Psoas muscle (tissue), 8 donors: ENCODE measurements at places on chromosomes 1 and 21. TPM values are rescaled to one million over a fixed set of nuclear protein-coding genes. Genes with fewer than 3 reads are reported as not detected.

DNA sequence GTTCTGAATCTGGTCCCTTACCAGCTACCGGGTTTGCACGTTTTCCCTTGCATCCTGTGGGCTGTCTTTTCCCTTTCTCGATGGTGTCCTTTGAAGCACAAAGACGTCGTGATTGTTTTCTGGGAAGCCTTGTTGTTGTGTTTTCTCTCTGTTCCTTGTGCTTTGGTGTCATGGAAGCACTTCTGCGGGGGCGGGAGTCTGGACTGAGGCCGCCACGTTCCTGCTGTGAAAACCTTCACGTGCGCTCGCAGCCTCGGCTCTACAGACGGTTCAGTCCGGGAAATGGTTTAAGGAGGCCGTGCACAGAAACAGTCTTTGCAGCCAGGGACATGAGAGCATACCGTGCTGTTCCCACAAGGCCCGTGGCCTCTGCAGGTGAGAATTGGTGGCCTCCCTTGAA is 68.5 kb downstream of the SKI start:
- no peak overlapping the region for H3K4me3 ChIP-seq
- DNase-seq = no peak
- no peaks in the 10 kb centered on the region for H3K36me3 ChIP-seq

GRCh38 chr1:174448974-174449373 is 1.2 kb downstream of the GPR52 start:
- H3K36me3 ChIP-seq = no peaks in the 10 kb centered on the region
- no peaks in the 10 kb centered on the region for H3K4me1 ChIP-seq
- H3K4me3 ChIP-seq = no peak overlapping the region

Gene OR6N1
- not detected for polyA plus RNA-seq

- no peak for DNase-seq
- no peaks in the 10 kb centered on the region for H3K4me1 ChIP-seq
- H3K27me3 ChIP-seq = no peaks in the 10 kb centered on the region
- no peak overlapping the region for H3K27ac ChIP-seq
Observed at GRCh38 chr1:228870041-228870713, 134.9 kb downstream of the RHOU start.

Gene AURKAIP1
- polyA plus RNA-seq = 306 TPM

Gene CD2
- 0.21 TPM for polyA plus RNA-seq

- H3K4me1 ChIP-seq = no peaks in the 10 kb centered on the region
- H3K27me3 ChIP-seq = no peaks in the 10 kb centered on the region
- H3K4me3 ChIP-seq = no peak overlapping the region
- no peaks in the 10 kb centered on the region for H3K36me3 ChIP-seq
- DNase-seq = no peak
- no peak overlapping the region for H3K27ac ChIP-seq
Observed at GRCh38 chr1:196178083-196178635, 430.1 kb downstream of the KCNT2 start.

DNA sequence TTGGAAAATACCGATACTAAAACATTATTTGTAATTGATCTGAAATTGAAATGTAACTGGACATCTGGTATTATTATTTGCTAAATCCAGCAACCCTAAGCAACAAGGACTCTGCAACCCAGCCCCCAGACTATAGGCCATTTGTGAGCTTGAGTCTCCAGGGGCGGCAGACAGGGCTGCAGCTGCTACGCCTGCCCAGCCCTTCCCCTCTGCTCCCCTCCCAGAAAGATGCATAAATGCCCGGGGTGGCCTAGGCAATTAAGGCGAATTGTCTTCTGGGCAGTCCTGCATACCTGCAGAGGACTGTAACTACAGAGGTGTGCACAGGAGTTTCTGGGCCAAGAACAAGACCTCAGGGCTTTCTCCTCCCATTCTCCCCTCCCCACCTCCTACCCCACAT is 41.2 kb upstream of the LBR start:
- H3K36me3 ChIP-seq = no peaks in the 10 kb centered on the region
- H3K27me3 ChIP-seq = no peaks in the 10 kb centered on the region
- peaks cover 7% of the 10 kb centered on the region for H3K4me1 ChIP-seq
- no peak overlapping the region for H3K4me3 ChIP-seq

- peaks cover 26% of the 10 kb centered on the region for H3K27me3 ChIP-seq
- H3K27ac ChIP-seq = no peak overlapping the region
- DNase-seq = no peak
Observed at GRCh38 chr21:42739061-42739931, 85.9 kb downstream of the PDE9A start.

DNA sequence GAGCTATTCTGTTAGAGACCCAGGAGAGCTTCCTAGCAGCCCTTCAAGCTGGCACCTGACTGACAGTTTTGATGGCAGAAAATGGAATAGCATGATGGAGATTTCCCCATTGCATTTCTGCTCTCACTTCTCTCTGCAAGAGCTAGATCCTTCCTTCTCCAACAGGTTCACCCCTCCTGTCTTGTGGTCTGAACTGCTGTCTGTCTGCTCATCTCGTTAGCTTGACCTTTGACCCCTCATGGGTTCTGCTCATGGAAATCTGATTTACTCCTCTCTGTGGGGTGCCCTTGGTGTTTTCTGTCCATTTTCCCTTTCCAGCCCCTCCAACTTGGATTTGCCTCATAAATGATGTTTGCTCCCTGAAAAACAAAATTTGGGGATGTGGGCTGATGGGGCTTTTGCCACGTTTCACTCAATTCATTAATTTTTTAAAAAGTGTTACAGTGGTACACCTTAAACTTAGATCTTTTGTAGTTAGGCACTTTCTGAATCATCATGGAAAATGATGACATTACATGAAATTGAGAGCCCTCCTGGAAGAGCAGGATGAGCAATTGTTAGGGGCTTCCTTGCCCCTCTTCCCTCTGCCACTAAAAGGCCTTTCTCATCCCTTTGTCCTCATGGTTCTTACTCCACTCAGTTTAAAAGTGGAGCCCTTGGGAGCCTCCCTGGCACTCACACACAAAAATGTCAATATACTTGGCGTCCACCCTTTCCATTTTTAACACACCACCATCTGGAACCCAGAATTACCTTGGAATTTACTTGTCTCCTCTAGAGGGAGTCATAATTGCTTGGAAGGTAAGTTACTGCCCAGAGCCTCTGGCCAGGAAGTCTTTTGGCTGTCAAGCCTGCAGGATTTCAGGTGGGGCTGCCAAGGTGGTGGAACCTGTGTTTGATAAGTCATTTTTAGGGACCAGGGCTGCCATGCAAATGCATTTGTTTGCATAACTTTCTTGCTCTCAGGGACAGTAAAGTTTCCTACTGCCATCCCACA is 31.9 kb upstream of the IL19 start:
- DNase-seq = no peak
- no peak overlapping the region for H3K4me3 ChIP-seq
- H3K4me1 ChIP-seq = peaks cover 11% of the 10 kb centered on the region
- H3K27me3 ChIP-seq = no peaks in the 10 kb centered on the region
- no peak overlapping the region for H3K27ac ChIP-seq
- no peaks in the 10 kb centered on the region for H3K36me3 ChIP-seq

Gene NGF
- 0.38 TPM for polyA plus RNA-seq

GRCh38 chr1:192983349-192983980 is 75.7 kb downstream of the UCHL5 start:
- peaks cover 11% of the 10 kb centered on the region for H3K36me3 ChIP-seq
- H3K27me3 ChIP-seq = no peaks in the 10 kb centered on the region
- H3K4me3 ChIP-seq = no peak overlapping the region
- no peaks in the 10 kb centered on the region for H3K4me1 ChIP-seq
- no peak for DNase-seq
- H3K27ac ChIP-seq = no peak overlapping the region

- H3K4me1 ChIP-seq = no peaks in the 10 kb centered on the region
- no peaks in the 10 kb centered on the region for H3K36me3 ChIP-seq
- H3K27ac ChIP-seq = no peak overlapping the region
- no peak for DNase-seq
Observed at GRCh38 chr1:210239349-210240111, 6.9 kb downstream of the SERTAD4 start.

GRCh38 chr1:156496211-156496761 is 4.3 kb downstream of the MEF2D start:
- H3K27ac ChIP-seq = peak overlapping the region; percentile 99
- DNase-seq = no peak
- peak overlapping the region; percentile 98 for H3K4me3 ChIP-seq
- H3K4me1 ChIP-seq = peaks cover 70% of the 10 kb centered on the region
- no peaks in the 10 kb centered on the region for H3K36me3 ChIP-seq

DNA sequence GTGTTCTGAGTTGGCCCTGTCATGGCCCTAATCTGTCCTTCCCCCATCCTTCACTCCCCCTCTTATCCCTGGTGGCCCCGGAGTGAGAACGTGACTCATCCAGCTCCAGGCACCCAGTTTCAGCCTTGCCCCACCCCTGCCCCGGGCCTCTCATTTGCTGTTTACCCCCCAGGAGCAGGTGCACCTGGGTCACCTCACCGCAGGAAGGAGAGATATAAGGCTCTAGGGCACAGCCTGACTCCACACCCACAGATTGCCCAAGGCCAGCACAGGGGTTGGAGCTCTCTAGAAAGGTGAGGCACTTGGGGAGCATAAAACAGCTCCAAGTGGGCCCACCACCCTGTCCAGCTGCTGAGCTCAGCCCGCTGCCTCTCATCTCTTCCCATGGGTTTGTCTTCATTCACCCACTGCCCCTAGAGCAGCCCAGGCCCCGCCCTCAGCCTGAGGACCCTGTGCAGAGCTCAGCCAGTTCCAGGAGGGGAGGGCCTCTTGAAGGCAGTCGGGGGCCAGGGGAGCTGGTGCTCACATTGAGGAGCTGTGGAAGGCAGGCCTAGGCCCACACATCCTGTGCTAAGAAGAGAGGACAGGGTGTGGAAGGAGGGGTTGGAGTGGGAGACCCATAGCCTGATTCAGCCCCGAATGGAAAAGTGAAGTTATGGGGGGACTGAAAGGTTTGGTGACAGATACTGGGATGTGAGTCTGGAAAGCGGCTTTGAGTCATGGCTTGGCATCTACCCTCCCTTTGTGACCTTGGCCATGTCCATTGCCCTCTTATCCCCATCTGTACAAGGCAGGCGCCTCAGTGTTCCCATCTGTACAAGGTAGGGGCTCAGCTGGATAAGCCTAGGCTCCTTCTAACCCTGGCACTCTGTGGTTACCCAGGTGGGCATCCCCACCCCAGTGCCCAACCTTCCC is 16.1 kb upstream of the GPR37L1 start:
- no peak for DNase-seq
- H3K27ac ChIP-seq = no peak overlapping the region
- no peak overlapping the region for H3K4me3 ChIP-seq
- no peaks in the 10 kb centered on the region for H3K27me3 ChIP-seq

DNA sequence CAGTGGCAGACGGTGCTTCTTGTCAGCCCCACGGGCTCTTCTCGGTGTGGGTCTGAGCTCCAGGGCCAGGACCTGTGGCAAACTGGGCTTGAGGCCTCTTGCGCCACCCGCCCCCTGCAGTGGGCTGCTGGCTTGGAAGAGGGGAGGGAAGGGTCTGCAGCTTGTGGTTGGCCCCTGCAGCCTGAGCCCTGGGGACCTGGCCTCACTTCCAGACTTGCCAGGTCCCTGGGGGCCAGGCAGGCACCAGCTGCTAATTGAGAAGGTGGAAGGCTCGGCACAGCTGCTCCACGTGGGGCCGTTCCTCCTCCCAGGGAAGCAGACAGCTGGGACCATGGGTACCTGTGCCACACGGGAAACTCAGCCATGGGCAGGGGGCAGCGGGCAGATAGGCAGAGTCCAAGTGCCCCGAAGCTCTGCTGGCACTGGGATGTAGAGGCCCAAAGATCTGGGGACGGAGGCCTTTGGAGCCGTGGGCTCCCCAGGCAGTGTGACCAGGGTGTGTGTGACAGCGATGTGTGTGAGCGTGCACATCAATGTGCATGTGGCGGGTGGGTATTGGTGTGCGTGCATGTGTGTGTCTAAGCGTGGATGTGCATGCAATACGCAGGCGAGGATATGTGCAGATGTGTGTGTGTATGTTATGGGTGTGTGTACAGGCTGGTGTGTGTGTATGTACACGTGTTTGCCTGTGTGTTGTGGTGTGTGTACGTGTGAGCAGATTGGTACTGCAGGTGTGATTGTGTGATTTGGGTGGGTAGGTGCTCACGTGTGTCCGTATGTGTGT is 39.3 kb downstream of the TP73 start:
- H3K4me3 ChIP-seq = no peak overlapping the region
- H3K36me3 ChIP-seq = no peaks in the 10 kb centered on the region
- no peaks in the 10 kb centered on the region for H3K4me1 ChIP-seq
- H3K27ac ChIP-seq = no peak overlapping the region
- no peak for DNase-seq

- H3K4me1 ChIP-seq = peaks cover 12% of the 10 kb centered on the region
- no peaks in the 10 kb centered on the region for H3K27me3 ChIP-seq
- no peaks in the 10 kb centered on the region for H3K36me3 ChIP-seq
- DNase-seq = no peak
- H3K27ac ChIP-seq = no peak overlapping the region
Observed at GRCh38 chr1:109971559-109971958, 13.0 kb upstream of the AHCYL1 start.

Gene KRTAP21-2
- polyA plus RNA-seq = not detected

DNA sequence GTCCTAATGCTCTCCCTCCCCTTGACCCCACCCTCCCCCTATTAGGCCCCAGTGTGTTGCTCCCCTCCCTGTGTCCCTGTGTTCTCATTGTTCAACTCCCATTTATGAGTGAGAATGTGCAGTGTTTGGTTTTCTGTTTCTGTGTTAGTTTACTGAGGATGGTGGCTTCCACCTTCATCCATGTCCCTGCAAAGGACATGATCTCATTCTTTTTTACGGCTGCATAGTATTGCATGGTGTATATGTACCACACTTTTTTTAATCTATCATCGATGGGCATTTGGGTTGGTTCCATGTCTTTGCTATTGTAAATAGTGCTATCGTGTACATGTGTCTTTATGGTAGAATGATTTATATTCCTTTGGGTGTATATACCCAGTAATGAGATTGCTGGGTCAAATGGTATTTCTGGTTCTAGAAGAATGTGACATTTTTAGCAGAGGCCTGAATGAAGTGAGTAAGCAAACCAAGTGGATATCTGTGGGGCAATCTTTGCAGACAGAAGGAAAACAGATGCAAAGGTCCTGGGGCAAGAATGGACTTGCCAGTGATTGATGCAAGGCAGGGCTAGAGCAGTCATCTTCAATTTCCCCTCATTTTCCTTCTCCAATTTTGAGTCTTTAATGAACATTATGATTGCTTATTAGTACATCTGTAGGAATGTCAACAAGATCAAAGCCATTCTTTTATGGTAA is 50.2 kb downstream of the UBE4B start:
- no peak overlapping the region for H3K27ac ChIP-seq
- H3K4me1 ChIP-seq = peaks cover 5% of the 10 kb centered on the region
- no peak for DNase-seq
- no peak overlapping the region for H3K4me3 ChIP-seq

Gene PCSK9
- 0.03 TPM for polyA plus RNA-seq

- no peak for DNase-seq
- no peak overlapping the region for H3K4me3 ChIP-seq
- H3K36me3 ChIP-seq = no peaks in the 10 kb centered on the region
- peaks cover 19% of the 10 kb centered on the region for H3K4me1 ChIP-seq
- H3K27me3 ChIP-seq = no peaks in the 10 kb centered on the region
Observed at GRCh38 chr1:51421964-51422363, 91.6 kb upstream of the TTC39A start.

DNA sequence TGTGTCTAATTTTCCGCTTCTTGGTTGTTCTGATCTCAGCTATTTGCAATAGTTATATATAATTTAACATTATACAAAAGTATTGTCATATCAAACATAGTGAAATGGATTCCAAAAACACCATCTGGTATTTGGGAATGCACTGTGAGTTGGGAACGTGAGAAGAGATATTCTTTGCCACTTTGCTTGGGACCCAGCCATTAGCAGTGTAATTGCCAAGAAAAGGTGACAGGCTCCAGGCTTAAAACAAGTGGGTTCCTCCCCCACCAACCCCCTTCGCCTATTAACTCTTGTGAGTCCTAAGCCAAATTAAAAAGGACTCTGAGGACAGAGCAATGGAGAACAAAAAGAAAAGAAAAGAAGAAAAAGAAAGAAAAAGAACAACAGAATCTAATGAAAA is 186.7 kb upstream of the NFIA start:
- DNase-seq = no peak
- H3K27ac ChIP-seq = peak overlapping the region; percentile 74
- no peak overlapping the region for H3K4me3 ChIP-seq
- H3K4me1 ChIP-seq = peaks cover 17% of the 10 kb centered on the region
